CD4-positive, alpha-beta T cell treated with Interleukin-4 for 4 hours (primary cell): ENCODE measurements at places on chromosomes 16 and 17.

DNA sequence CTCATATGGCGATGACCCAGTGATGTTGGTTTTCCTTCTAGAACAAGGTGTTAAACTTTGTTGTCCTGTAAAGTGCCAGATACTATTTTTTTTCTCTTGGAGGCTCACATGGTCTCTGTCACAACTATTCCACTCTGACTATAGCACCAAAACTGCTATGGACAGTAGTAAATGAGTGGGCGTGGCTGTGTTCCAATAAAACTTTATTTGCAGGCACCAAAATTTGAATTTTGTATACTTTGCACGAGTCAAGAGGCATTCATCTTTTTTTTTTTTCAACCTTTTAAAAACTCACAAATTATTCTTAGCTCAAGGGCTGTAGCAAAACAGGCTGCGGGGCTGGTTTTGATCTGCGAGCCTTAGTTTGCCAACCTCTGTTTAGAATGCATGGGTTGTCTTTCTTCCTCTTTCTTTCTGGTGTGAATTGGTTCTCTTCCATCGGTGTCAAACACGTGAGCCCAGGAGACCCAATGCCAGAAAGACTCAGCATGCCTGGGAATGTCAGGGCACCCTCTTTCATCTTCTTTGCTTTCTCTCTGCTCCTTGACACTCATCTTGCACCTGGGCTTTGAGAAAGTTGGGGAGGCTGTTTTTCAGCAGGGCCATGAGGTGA is 2.1 kb downstream of the SYT17 start:
- no peak for DNase-seq

DNA sequence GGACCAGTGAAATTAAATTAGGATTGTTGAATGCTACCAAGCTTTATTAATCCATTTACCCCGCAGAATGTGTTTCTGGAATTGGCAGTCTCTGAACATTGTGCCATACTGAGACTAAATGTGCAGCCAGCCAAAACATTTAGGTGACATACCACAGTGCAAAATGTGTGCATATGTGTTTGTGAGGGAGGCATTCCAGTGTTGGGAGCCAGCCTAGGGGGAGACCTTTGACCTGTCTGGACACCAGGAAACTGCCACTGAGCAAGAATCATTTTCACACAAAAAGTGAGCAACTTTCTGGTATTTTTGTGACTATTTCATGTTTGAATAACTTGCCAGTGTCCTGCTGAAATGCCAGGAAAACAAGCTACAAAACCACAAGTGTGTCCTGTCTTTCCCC is 64.7 kb upstream of the SLC12A3 start:
- DNase-seq, result no peak

GRCh38 chr17:72378414-72379390 is 257.9 kb downstream of the SOX9 start:
- DNase-seq, result no peak

- no peak for DNase-seq
These were observed 5.2 kb upstream of the PIPOX start for GRCh38 chr17:29037739-29038084.

DNA sequence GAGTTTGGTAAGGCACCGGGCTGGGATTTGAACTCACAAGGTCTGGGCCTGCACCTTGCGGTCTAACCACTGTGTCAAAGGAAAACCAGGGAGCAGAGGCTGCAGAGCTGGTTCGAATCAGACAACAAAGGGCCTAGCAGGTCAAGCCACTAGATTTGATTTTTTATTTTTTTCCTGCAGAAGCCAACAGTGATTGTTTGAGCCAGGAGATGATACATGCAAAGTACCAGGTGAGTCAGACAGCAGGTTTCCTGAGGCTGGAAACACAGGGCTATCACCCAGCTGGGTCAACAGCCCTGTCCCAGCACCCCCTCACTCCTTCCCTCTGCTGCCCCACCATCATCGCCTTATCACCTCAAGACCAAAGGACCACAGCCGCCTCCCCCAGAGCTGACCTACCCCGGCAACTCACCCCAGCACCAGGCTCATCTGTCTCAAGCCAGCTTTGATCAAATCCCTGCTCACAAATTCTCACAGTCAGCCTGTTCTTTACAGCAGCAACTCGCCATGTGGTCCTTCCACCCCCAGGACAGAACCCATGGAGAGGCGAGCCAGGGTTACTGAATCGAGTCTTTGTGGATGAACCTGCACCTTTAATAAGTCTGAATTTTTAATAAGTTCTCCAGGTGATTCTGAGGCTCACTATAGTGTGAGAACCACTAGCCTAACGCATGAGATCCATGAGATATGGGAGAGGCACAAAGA is 13.0 kb upstream of the KRT19 start:
- DNase-seq, result no peak

DNA sequence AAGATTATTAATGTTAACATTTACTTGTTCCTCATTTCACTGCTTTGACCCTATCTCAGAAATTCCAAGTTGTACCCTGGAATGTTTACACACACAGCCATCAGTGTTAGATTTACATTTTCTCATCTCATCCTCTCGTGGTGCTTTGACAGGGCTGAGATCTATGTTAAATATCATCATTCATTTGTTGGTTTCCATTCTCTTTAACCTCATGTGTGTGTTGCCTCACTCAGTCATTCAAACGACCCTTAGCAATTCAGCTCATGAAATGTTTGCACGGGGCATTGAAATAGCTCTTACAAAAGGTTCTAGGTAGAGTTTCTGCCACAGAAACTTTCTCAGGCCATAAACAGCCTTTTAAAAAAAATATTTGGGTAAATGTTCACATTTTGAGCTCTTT is 369.6 kb upstream of the MAF start:
- no peak for DNase-seq

- DNase-seq, result peak; percentile 56
These were observed 21.4 kb downstream of the RPS6KB1 start for GRCh38 chr17:59914274-59914854.

DNA sequence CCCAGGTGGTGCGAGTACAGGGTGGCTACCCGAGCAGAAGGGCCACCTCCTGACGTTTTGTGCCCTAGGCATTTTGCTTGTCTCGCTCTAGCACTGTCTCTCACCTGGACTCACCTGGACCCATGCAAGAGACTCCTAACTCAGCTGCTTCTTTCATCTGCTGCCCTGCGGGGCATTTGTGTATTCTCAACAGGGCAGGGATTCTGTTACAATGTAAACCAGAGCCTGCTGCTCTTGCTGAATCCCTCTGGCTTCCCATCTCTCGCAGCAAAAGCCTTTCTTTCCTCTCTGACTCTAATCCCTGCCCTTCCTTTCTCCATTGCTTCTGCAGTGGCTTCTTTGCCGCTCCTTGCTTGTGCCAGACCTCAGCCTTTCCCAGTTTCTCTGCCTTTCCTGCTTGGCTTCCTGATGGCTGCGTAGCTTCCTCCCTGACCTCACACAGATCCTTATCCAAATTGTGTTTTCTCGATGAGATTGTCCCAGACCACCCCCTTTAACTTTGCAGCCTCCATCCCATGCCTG is 10.2 kb downstream of the ARSG start:
- DNase-seq, result no peak
